H1 (cell line): ENCODE measurements at places on chromosomes 12 and 14.

DNA sequence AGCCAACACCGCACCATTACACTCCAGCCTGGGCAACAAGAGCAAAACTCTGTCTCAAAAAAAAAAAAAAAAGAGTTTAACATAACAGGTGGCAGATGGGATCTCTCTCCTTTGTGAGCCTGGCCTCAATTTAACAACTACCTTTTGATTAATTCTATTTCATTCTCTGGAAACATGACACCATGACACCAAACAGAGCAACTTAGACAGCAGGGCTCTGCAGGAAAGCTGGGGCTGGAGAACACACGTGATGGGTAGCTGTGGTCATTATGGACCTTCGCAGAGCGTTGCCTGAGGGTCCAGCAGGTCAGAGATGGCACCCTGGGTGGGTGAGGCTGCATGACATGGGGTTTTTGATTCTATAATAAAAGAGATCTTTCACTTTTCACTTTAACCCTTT lies 1.7 kb upstream of the DGLUCY start:
- H3K36me3 ChIP-seq: no peaks in the 10 kb centered on the region
- H3K4me1 ChIP-seq: peaks cover 14% of the 10 kb centered on the region

DNA sequence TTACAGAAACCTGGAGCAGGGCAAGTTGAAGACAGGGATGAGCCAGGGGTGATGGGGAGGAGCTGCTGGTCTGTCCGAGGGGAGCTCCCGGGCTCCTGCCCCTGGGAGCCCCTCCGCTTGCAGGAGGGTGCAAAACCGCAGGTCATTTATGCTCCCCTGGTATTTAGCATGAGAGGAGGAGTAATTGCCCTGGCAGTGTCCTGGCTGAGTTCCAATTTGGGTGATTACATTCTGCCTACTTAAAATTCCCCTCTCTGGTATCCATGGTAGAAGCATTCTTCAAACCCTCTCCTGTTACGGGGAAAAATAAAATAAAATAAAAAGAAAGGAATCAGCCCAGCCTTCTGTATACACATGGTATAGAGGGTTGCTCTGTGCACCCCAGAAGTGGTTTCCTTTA lies 61.7 kb upstream of the VRK1 start:
- H3K4me1 ChIP-seq: peaks cover 3% of the 10 kb centered on the region
- no peak for DNase-seq
- H3K4me3 ChIP-seq: no peak overlapping the region
- no peaks in the 10 kb centered on the region for H3K27me3 ChIP-seq
- no peaks in the 10 kb centered on the region for H3K36me3 ChIP-seq

GRCh38 chr14:89364316-89364715 lies 52.7 kb downstream of the FOXN3 start:
- DNase-seq: no peak
- H3K27ac ChIP-seq: no peak overlapping the region
- H3K4me3 ChIP-seq: no peak overlapping the region
- H3K36me3 ChIP-seq: no peaks in the 10 kb centered on the region

DNA sequence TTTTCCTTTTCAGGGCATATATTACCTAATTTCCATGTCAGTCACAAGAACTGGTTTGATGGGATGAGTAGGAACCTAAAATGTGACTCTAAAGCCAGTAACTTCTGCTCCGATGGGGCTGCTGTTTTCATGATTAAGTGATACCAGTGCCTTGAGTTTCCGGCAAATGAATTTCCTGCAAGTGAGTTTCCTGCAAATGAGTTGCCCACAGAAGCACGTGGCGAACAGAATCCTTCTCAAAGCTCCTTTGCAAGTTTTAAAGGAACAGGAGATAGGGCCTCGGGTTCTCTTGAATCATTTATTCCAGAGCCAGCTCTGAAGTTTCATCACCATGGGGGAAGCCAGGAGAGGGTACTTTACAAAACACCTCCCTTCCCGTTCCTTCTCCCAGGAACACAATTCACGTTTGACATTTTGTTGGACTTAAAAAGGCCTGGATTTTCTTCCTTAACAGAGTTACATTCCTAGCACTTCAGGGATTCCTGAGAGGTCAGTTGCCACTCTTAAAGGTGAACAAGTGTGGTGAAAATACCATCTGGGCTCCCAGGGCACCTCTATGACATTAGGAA lies 2.2 kb upstream of the PPTC7 start:
- no peaks in the 10 kb centered on the region for H3K27me3 ChIP-seq
- no peaks in the 10 kb centered on the region for H3K36me3 ChIP-seq
- H3K27ac ChIP-seq: no peak overlapping the region
- no peaks in the 10 kb centered on the region; the same call in 1 of the 2 replicates for H3K4me1 ChIP-seq
- DNase-seq: no peak

DNA sequence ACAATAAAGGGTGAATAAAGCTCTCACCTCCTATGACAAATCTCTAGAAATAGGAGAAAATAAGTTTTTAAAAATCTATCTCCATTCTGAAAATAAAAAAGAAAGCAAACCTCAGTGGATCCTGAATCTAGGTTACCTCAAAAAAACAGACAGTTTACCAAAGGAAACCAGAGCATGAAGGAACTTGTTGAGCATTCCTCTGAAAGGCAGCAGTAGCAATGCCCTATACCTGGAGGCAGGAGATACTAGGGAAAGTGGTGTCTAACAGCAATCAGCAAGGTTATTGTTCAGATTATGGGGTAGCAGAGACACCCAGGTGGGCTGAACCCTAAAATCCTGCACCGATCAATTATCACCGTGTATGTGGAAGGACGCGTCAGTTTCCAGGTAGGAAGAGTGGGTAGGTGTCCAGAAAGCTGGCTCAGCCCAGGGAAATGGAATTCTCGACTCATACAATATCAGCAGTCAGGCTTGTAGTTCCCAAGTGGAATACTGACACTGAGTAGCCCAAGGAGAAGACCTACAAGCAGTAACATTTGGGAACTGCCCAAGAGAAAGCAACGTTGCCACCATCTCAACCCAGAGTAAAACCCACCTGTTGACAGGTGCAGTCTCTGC lies 128.3 kb downstream of the ST8SIA1 start:
- no peak for DNase-seq
- no peak overlapping the region for H3K4me3 ChIP-seq
- no peak overlapping the region for H3K27ac ChIP-seq
- H3K36me3 ChIP-seq: no peaks in the 10 kb centered on the region
- no peaks in the 10 kb centered on the region for H3K4me1 ChIP-seq
- no peaks in the 10 kb centered on the region for H3K27me3 ChIP-seq
